Breast epithelium (tissue), 4 donors: ENCODE measurements at places on chromosomes 16 and 17. TPM values are rescaled to one million over a fixed set of nuclear protein-coding genes. Genes with fewer than 3 reads are reported as not detected.

The TRIM37 gene
- 20.9 TPM for total RNA-seq

The KRT25 gene
- total RNA-seq = not detected

DNA sequence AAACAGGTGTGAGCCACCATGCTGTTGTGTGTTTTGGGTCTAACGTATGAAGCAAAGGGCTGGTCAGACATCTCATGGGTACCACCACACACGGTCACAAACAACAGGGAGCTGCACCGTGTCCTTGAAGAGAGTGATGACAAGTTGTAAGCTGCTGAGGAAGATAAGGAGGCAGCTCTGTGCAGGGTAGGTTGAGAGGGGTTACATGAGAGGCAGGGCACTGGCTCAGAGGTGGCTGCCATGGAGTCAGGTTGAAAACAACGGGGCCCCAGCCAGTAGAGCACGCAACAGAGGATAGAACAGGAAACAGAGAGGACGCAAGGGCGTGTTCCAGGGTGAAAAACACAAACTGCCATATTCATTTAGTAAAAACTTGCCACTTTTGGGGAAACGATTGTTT is 52.2 kb downstream of the TRARG1 start:
- no peaks in the 10 kb centered on the region for H3K36me3 ChIP-seq
- DNase-seq = no peak
- no peak overlapping the region for H3K4me3 ChIP-seq

DNA sequence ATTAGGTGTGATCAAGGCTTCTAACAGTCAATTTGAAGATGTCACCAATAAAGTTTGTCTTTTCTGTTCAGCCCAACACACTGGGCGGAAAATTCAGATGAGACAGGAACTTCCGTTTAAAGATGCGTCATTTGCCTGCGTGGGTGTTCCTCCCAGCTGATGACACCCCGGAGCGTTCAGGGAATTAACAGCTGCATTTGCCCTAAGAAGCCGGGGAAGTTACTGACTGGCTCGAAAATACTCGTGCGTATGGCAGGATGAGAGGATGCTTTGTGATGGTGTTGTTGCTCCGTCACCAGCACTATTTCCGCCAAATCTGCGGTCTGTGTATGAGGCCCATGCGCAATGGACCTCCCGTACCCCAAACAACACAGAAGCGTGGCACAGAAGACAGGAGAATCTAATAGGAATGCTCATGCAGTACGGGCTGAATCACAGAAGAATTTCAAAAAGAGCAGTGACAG is 11.9 kb upstream of the PVALEF start:
- H3K36me3 ChIP-seq = no peaks in the 10 kb centered on the region
- no peak overlapping the region for H3K27ac ChIP-seq
- DNase-seq = no peak
- no peaks in the 10 kb centered on the region for H3K4me1 ChIP-seq

DNA sequence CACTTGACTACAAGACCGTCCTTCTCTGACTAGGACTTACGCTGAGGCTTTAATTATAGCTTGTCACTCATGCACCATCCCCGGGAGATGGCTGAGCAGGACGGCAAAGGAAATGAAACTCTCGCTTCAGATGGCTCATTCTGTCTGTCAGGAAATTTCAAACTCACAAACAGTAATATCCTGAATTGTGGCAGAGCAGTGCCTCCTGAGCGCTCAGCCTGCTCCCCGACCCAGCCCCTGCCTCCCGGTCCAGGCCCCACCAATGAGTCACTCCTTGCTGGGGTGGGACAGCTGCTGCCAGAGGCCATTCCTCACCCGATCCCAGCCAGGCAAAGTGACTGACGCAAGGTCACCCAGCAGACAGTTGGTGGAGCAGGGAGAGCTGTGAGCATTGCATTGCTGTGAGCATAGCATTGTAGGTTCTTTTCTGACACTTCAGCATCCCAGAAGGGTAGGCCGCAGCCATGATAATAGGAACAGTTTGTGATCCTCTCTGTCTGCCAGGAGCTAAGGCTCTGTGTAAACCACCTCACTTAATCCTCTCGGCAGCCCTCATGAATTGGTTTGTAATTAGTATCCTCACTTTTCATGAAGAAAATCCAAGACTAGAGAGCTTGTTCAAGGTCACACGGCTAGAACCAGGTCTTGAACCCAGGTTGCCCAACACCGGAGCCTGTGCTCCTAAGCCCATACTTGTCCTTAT is 20.9 kb downstream of the CCDC182 start:
- no peak overlapping the region for H3K27ac ChIP-seq
- no peak for DNase-seq
- H3K27me3 ChIP-seq = no peaks in the 10 kb centered on the region
- no peak overlapping the region for H3K4me3 ChIP-seq
- no peaks in the 10 kb centered on the region for H3K36me3 ChIP-seq
